ENCODE measurements at places on chromosomes 3 and 15. TPM values are rescaled to one million over a fixed set of nuclear protein-coding genes. Genes with fewer than 3 reads are reported as not detected.

Gene KNG1
- not detected for total RNA-seq

Gene ITGA11
- total RNA-seq: 11.0 TPM

Gene PLSCR4
- total RNA-seq: 77.4 TPM

Gene STAB1
- total RNA-seq: 21.8 TPM

Gene GOLGA6L9
- total RNA-seq: 3.6 TPM

Gene CYP1A2
- 0.46 TPM for total RNA-seq

Gene KCNMB2
- total RNA-seq: not detected

Gene EIF4G1
- total RNA-seq: 370 TPM

Gene CCDC39
- total RNA-seq: not detected

Gene MESP2
- not detected for total RNA-seq

Gene B3GNT5
- total RNA-seq: 7.2 TPM

Gene CHP1
- 174 TPM for total RNA-seq

Gene CLDN16
- total RNA-seq: not detected

Gene MST1R
- total RNA-seq: 5.5 TPM

Gene FBXO40
- 0.68 TPM for total RNA-seq
